Stimulated activated naive CD8-positive, alpha-beta T cell treated with anti-CD3 and anti-CD28 coated beads, Interleukin-15, amount 100 ng/mL, for 72 hours (primary cell): ENCODE measurements at places on chromosomes 1 and 21.
A peak's percentile ranks its signal among the peaks of the same experiment; 100 is the strongest.

DNA sequence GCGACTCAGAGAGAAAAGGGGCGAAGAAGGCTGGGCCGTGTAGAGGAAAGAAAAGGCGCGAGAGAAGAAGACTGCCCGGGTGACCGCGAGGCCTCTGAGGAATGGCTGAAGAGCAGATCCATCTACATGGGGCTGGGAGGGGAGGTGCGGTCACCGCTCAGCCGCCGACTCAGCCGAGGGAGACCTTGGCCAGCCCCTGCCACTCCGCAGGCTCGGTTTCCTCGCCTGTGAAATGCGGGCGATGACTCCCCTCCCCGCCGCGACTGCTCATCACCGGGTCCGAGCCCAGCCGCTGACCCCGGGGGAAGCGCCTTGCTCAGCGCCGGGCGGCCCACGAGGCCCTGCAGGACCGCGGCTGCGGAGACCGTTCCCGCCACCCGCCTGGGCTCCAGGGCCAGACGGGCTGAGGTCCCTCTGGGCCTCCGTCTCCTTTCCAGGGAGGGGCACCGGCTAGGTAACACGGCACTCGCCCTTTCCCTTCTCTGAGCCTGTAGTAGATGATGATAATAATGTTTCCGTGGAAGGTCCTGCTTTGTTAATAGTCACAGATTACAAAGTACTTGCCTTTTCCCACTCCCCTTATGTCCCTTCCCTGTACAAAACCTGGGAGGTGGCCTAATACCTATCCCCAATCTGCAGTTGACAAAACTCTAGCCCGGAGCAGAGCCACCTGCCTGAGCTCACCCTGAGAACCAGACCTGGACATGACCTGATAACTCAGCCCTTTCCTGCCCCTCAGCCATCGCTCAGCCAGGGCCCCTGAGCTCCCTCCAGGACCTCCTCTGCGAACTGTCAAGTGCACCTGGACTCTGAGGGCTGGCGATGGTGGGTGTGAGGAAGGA, 1.6 kb upstream of the BSND start:
- DNase-seq, result no peak

GRCh38 chr1:22814176-22815042, 103.8 kb downstream of the EPHB2 start:
- DNase-seq, result no peak

- no peak for DNase-seq
Measured at GRCh38 chr1:65791801-65792668, 660 bp upstream of the PDE4B start.

GRCh38 chr1:54548389-54549044, 489 bp downstream of the ACOT11 start:
- DNase-seq, result no peak

- DNase-seq, result no peak
Measured at GRCh38 chr1:91557826-91558225, 57.2 kb downstream of the CDC7 start.

GRCh38 chr1:236472850-236473788, 50.7 kb upstream of the LGALS8 start:
- DNase-seq, result no peak

DNA sequence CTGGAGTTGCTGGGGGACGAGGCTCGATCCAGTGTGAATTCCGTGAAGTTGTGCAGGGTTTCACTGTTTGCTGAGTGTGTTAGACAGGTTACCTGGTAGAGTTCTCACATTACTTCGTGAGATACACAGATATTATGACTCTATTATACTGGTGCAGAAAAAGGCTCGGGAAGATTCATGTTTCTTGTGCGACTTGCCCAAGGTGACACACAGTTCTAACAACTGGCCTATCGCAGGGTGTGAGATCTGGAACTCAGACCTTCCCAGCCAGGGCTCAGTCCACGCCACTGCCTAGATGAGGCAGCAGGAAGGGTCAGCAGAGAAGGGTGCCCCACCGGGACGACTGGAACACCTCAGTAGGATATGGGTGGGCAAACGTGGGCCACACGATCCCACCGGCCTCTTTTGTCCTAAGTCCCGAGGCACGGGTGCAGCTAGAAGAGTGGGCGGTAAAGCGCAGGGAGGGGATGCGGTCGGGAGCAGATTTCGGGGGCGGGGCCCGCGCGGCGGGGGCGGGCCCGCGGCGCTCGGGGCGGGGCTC, 296 bp upstream of the RNPEP start:
- DNase-seq, result no peak

DNA sequence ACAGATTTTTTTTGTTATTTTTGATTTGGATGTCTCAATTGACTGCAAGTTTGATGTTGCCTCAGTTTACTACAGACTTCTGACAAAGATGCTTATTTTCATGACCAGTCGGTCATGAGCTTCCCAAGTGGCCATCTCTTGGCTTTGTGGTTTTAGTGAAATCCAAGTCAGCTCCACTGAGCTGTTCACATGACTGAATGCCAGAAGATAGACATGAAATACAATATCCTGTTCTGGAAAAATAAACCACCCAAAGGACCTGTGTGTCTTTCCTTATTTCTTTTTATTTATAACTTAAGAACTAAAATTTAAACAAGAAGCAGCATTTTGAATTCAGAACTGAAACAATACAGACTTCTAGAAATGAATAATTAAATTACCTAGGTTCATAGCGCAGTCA, 89.3 kb downstream of the HMCN1 start:
- no peak for DNase-seq

GRCh38 chr1:92957030-92957734, 4.1 kb downstream of the DIPK1A start:
- no peak for DNase-seq

- DNase-seq, result no peak
Measured at GRCh38 chr1:97634758-97635157, 286.1 kb downstream of the DPYD start.

- no peak for DNase-seq
Measured at GRCh38 chr1:162206300-162206699, 136.8 kb downstream of the NOS1AP start.

- DNase-seq, result no peak
Measured at GRCh38 chr1:8598060-8598724, 219.2 kb downstream of the RERE start.

GRCh38 chr1:236353813-236354212, 40.3 kb upstream of the EDARADD start:
- no peak for DNase-seq

GRCh38 chr21:31732597-31733550, 956 bp upstream of the SCAF4 start:
- DNase-seq, result peak; percentile 55

DNA sequence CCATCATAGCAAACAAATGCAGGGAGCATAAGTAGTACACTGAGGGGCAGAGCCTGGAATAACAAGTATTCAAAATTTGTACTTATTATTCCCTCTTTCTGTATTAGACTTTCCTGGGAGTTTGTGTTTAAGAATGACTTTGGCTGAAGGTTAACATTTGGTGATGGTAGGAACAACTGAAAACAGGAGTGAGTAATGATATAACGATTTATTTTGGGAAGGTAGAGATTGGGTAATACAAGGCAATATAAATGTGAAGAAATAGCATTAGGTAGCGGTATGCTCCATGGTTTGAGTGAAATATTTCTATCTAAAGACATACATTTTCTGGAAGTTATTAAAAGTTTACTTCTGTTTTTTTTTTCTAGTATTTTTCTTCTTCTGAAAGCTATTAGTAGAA, 18.5 kb upstream of the C1orf21 start:
- DNase-seq, result no peak

GRCh38 chr1:33012165-33012564, 24.5 kb downstream of the AK2 start:
- no peak for DNase-seq

DNA sequence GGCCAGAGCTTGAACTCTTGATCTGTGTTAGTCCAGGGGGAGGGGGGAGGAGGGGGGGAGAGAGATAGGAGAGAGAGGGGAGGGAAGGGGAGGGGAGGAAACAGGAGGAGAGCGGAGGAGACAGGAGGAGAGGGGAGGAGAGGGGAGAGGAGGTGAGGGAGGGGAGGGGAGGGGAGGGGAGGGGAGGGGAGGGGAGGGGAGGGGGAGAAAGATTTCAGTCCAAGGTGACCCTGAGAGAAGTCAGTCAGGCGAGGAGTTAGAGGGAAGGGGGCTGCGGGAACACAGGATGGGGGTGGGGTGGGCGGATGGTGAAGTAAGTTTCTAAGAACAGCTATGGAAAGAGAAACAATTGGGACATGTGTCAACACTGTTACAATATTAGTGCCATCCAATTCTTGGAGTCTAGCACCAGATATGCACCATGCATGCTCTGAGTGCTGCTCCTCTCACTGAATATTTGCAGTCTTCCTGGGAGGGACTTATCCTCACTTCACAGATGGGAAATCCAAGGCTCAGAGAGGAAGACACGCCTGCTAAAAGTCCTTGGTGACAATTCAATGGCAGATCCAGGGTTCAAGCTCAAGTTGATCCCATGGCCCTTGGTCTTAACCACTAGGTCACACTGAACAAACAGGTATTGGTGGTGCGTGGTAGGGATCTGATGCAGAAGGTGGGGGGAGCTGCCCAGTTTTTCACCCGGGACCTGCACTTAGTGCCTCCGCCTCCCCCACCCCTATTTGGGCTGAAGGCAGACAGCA, 42.5 kb upstream of the ECE1 start:
- no peak for DNase-seq

DNA sequence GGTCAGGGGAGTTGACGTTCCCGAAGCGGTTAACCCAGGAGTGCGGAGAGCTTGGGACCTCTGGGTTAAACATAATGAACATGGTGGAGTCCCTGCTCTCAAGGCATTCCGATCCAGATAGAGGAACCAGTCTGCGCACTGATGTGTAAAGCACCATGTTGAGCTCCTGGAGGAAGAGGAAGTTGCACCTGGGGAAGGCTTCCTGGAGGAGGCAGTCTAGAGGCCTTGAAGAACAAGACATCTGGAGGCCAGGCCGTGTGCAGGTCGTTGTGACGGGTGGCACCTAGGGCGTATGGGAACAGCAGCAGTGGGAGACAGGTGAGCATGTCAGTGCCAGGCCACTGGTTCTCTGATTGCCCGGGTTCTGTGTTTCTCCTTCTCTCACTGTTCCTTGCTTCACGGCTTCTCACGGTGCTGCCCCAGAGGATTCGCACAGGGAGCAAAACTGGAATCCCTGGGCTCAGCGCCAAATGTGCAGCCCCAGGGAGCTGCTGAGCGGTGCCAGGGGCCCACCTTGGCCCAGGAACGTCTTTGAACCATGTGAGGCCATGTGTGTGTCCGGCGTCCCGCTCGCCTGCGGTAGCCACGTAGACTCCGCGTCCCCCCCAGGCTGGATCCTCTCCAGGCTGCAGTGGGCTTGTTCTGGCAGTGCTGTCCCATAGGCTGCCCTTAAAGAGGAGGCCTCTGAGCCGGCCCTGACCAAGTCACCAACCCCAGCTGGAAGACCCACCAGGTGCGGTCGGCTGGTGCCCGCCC, 122.9 kb upstream of the GALNT2 start:
- no peak for DNase-seq

- DNase-seq, result peak; percentile 68
Measured at GRCh38 chr1:29124366-29125236, 898 bp upstream of the TMEM200B start.

GRCh38 chr1:180269645-180270529, 39.8 kb downstream of the LHX4 start:
- no peak for DNase-seq

DNA sequence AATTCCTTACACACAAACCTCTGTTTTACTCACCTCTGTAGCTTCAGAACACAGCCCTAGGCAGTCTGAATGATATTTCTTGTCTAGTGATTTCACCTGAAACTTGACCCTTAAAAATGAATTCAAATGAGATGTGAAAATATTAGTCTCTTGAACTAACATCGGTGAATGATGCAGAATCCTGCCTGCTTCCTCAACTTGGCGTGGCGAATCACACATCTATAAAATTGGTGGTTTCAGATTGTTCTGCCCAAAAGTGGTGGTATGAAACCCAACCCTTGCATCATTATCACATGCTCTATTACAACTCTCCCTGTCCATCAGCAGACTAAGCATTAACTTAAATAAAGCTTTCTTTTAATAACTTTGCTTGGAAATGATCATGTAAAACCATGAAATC, 26.9 kb upstream of the C1orf21 start:
- DNase-seq, result no peak

DNA sequence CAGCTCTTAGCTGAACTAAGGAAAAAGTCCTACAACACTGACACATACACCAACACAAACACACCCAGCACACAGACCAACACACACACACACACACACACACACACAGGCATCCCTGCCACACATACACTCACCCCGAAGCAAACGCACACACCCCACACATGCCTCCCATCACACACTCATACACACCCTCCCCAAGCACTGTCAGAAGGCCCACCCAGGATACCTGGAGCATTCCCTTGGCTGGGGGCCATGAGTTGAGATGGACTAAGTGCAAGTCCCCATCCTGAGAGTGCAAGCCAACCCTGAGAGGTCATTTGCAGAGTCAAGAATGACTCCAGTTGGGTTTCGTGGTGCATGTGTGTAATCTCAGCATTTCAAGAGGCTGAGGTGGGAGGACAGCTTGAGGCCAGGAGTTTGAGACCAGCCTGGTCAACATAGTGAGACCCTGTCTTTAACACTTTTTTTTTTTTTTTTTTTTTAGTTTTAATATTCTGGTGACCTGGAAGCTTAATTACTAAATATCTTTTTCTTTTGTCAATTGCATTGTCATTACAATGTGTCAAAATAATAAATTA, 117.3 kb downstream of the RHOU start:
- DNase-seq, result no peak

DNA sequence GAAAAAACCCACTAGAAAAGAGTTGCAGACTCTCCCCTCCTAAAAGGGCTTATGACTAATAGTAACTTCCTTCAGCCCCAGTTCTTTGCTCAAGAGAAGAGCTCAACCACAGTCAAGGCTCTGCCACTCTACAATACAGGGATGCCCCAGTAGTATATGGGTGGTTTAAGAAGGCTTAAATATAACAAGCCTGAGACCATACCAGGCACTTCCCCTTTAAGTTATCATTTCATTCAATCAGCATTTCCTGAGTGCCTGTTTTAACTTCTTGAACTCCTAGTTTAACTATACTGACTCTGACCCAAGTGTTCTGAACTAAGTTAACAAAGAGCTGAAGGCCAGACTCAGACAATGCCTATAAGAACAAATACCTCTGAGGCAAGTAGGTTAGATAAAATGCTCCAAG, 19.8 kb downstream of the PRPF38A start:
- DNase-seq, result no peak

DNA sequence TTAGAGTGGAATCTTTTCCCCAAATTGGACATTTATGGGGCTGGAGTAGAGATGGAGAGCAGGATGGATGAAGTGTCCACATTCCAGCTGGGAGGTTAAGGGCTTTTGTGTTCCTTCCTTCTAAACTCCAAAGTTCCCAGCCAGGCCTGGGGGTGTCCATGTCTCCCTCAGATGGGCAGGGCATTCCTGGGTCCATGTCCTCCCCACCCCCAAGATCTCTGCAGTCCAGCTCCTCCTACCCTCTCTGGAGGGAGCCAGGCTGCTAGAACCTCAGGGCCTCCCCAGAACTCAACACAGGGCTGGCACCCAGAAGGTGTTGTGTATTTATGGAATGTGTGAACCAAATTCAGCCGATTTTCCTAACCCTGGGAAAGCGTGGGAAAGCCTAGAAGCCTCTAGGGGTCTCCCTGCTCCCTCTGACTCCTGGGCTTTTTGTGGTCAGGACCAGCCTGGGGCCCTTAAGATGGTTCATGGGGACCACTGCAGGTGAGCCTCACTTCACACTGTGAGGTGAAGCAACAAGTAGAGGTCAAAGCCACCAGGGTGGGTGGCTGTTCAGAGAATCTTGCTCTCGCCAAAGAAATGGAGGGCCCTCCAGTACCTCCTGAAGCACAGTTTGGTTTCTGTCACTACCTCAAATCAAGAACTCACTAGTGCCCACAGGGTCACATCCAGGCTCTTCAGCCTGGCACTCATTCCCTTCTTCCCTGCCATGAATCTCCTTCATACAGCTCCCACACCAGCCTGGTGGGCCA, 54.8 kb downstream of the GLIS1 start:
- no peak for DNase-seq
